GOT3 (cell line): ENCODE measurements at places on chromosomes 5 and 9.

- DNase-seq: no peak
Measured at GRCh38 chr5:32542216-32543059, 42.9 kb upstream of the SUB1 start.

DNA sequence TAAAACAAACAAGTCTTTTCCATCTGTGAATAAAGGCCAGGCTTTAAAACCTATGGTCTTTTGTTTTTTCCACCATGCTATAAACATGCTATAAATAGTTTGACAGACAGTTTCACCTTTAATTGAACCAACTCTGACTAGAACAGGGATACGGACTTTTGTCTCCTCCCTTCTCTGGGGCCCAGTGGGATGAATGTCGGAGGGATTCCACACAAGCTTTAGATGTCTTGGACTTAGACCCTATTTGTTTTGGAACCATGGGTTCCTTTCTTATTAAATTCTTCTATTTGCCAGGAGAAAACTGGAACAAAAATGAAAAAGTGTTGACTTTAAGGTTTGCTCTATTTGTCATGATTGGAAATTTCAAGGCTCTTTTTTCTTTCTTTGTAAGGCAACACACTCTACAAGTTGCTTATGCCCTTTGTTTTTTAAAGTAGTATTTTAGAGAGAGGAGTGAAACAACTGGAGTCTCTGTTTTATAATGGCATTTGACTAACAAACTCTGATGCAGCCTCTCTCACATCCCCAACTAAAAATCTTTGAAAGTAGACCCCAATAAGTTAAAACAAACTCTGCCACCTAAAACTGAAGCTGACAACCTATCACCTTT, 145.3 kb downstream of the MLLT3 start:
- DNase-seq: no peak

DNA sequence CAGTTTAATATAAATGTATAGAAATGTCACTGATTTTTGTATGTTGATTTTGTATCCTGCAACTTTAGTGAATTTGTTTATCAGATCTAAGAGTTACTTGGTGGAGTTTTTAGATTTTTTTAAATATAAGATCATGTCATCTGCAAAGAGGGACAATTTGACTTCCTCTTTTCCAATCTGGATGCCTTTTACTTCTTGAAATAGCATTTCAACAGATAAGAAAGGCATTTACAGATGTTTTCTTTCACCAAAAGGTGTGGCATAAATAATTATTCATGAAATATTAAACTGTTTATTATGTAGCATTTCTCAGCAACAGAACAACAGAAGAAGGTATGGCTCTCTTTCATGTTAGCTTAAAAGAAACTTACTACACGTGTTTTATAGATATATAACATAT, 34.9 kb upstream of the NIPBL start:
- no peak for DNase-seq

GRCh38 chr9:98207606-98208005, 15.2 kb upstream of the CORO2A start:
- DNase-seq: no peak

DNA sequence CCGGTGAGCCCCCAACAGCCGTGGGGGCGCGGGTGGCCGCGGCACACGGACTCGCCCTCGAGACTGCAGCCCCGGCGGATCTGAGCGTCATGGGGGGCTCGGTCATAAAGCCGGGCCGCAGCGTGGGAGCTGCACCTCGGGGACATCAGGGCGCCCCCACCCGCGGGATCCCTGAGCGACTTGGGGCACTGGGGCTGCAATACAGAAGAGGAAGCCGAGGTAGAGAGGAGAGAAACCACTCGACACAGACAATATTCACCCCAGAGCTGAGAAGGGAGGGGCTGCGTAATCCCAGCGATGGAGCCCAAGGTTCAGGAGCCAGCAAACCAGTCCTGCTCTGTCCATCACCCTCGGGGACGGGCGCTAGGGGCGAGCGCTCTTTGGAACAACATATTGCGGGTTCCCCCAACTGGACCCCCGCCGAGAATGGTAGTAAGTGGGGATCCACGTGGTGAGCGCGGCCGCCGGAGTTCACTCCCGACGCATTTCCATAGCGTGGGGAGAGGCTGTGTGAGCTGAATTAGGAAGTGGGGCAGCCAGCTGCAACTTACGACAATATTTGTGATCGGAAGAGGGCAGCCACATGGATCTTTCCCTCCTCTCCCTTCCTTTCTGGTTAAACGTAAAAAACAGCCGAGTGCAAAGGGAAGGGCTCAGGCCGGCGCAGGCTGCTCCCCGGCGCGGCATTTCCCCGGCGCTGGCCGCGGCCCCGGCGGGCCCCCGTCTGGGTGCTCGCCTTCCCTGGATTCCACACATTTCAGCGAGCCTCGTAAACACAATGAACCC, 9.9 kb downstream of the PTCH1 start:
- no peak for DNase-seq

GRCh38 chr9:19799784-19800183, 10.9 kb upstream of the SLC24A2 start:
- no peak for DNase-seq

GRCh38 chr5:134736173-134736812, 2.1 kb upstream of the CAMLG start:
- no peak for DNase-seq

DNA sequence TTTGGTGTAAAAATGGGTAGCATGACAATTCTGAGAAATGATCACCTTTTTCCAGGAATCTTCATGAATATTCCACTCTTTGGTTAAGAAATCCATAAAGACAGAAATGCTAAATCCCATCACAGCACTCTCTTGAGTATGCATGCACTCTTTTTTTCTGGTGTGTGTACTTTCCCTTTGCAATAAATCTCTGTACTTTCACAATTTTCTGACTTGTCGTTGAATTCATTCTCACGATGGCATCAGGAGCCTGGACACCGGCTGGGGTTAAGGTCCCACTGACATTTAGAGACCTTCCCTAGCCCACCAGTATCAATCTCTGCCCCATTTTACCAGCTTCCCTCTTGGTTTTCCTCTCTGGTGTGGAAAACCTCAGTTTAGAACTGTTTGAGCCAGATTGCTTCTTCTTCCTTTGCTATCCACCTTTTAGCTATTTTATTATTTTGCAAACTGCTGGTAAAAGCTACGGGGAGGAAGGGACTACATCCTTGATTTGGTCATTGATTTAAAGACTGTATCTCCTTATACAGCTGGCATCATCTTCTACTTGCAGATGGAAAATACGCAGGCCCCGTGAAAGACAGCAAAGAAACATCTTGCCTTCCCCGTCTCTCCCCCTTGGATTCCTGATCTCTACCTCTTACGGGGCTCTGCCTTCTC, 59.9 kb upstream of the ZFR start:
- no peak for DNase-seq

DNA sequence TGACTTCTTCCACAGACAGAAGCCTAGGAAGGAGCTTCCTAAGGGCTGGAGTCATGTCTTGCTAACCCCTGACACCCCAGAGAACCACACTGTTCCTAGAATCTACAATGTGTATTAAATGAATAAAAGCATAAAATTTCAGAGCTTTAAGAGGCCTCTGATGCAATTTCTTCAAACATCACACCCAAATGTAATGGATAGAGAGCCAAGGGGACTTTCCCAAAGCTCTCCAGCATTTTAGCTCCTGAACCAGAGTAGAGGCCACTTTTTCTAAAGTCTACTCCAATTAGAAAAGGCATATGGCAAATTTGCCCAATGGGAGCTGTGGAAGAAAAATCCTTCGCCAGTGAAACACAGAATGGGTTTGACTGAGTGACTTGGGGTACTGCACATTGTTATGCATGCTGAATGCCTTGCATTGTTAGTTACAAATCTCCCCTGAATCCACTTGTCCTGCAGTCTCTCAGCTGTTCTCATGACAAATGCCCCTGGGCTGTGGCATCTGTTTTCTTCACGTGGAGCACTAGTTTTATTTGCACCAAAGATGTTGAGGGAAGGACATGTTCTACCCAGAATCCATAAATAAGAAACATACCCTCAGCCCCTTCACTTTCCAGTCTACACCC, 334.0 kb downstream of the ASTN2 start:
- DNase-seq: no peak
